ENCODE measurements at places on chromosomes 6 and 20. TPM values are rescaled to one million over a fixed set of nuclear protein-coding genes. Genes with fewer than 3 reads are reported as not detected.

TCF15 gene
- total RNA-seq = not detected

RGS17 gene
- total RNA-seq = 1.2 TPM

DNA sequence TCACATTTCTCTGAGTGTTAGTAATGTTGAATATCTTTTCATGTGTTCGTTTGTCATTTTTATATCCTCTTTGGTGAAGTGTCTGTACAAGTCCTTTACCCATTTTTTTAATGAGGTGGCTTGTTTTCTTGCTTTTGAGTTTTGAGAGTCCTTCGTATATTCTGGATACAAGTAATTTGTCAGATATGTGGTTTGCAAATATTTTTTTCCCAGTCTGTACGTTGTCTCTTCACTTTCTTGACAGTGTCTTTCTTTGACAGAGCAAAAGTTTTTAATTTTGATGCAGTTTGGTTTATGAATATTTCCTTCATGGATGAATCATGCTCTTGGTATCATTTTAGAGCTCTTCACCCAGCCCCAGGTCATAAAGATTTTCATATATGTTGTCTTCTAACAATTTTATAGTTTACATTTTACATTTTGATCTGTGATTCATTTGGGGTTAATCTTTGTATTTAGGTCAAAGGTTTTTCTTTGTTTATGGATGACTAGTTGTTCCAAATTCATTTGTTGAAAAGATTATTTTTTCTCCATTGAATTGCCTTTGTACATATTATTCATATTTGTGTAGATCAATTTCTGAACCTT, 152.5 kb downstream of the MRPL14 start:
- no peak for DNase-seq

- DNase-seq = no peak
Observed at GRCh38 chr6:53527249-53527765, 17.6 kb downstream of the GCLC start.

DNA sequence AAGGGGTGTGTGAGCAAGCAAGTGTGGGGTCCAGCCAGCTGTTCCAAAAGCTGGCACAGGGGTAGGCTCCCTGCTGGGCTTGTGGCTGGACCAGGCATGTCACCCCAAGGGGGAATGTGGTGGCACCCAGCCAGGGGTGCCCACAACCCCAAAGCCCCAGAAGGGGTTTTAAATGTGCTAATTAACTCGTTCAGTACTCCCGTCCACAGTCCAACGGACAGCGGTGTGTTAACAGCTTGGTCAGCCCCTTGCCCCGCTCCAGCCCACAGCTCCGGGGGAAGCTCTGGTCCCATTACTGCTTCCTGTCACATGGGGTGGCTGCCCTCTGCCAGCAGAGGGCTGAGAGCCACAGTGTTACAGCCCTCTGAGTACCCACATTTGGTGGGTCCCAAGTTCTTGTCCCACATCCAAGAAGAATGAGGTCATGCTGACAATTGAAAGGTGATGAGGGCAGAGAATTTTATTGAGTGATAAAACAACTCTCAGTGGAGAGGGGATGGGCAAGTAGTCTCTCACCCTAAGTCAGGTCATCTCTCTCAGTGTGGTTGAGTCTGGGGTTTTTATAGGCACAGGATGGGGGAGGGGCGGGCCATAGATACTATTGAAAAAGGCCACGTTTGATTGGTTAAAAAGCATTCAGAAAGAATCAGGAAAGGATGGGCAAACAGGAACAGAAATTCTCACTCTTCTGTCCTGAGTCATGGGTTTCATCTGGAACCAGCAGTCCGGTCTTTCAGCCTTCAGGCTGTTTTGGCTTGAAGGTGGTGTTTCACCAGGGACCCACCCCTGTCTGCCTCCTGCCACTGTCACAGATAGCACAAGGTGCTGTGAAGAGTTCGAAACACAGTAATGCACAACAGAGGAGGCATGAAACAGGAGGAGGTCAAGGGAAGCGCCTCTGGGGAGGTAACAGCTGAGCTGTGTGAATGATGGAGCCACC, 238.5 kb downstream of the NFATC2 start:
- DNase-seq = no peak

DNA sequence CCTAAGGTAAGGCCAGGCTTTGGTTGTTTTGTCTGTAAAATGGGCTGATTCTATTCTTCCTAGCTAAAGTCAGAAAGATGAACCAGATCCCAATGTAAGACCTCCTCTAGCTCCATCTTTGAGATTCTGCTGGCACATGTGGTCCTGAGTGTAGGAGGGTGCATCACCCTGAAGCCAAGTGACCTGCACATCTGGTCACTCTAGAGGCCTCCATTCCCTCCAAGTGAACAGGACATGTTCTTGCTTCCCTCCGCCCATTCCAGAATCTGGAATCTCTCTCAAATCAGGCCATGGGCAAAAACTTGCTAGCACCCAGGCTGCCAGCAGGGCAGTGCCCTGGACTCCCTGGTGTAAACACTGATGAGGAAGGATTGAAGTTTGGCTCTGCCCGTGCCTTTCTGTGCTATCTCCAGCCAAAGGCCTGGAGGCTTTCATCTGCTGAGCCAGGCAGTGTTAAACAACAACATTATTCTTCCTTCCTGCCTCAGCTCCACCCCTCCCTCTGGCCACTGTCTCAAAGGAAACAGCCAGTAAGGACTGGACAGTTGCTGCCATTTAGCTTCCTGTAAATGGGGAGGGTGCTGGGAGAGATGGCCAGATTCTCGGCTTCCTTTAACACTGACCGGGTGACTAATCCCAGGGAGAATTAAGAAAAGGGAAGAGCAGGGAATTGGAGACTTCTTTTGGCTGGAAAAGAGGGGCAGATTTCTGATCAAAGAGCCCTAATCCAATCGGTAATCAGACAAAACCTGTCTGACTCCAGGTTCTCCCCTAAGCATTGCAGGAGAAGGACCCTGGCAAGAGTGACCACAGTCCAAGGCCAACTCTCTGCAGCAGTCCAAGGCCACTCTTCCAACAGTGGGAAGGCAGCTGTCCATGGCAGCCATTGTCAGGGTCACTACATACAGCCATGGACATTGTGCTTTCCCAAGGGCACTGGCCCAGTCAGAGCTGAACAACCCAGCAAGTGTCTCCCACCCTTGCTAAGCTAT, 19.5 kb upstream of the ADGRF1 start:
- DNase-seq = peak; percentile 85

GRCh38 chr6:150229436-150230163, 86.8 kb downstream of the PPP1R14C start:
- DNase-seq = peak; percentile 9

GRCh38 chr20:43985121-43985520, 70.5 kb downstream of the TOX2 start:
- no peak for DNase-seq

All from M059J (cell line).